ENCODE measurements at places on chromosomes 6 and 20.

DNA sequence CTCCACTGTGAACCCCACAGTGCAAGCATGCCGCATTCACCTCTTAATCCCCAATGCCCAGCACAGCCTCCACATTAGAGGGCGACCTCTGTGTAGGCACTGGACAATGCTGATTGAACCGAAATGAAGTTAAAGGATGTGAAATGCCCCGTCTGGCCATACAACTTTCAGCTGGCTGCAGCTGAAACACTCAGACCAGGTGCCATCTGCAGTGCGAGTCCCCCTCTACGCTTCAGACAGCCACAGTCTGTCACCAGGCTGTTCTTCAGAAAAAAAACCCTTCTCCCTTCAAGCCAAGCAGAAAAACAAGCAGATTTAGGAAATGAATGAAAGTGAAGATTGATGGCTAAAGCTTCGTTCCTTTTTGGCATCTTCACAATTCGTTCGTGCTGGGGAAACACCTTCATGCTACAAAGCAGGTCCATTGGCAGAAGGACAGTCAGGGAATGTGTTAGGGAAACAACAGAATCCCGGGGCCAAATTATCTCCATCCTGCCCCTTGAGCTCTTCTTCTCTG, 44.7 kb downstream of the TNFAIP3 start:
- DNase-seq = no peak

DNA sequence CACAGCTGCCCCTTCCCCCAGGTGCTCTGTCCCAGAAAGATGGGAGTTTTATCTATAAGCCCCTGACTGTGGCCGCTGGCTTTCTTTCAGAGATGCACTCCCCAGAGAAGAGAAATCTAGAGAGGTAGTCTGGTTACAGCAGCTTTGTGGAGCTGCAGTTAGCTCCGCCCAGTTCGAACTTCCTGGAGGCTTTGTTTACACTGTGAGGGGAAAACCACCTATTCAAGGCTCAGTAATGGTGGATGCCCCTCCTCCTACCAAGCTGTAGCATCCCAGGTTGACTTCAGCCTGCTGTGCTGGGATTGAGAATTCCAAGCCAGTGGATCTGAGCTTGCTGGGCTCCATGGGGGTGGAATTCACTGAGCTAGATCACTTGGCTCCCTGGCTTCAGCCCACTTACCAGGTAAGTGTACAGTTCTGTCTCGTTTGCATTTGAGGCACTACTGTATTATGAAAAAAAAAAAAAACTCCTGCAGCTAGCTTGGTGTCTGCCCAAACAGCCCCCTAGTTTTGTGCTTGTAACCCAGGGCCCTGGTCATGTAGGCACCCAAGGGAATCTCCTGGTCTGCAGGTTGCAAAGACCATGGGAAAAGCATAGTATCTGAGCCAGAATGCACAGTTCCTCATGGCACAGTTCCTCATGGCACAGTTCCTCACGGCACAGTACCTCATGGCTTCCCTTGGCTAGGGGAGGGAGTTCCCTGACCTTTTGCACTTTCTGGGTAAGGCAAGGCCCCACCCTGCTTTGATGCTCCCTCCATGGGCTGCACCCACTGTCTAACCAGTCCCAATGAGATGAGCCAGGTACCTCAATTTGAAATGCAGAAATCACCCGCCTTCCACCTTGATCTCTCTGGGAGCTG, 275.0 kb downstream of the CENPW start:
- no peak for DNase-seq

- no peak for DNase-seq
These were observed 6.9 kb upstream of the PRND start for GRCh38 chr20:4714818-4715217.

DNA sequence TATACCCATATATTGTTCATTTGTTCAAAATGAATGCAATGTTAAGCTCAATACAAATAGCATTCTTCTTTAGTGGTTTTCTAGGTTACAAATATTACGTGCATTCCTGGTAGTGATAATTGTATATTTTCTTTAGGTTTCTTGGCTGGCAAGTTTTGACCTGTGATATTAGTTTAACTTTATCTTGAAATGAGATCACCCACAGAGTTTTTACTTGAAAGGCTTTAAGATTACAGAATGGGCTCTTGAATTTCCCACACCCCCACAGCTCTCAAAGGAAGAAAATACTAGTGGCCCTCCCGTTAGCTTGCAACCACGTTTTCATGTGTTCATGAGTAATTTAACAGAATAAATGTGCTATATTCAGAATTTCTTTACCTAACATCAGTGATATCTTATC, 1315.5 kb upstream of the GJE1 start:
- DNase-seq = peak; percentile 71

DNA sequence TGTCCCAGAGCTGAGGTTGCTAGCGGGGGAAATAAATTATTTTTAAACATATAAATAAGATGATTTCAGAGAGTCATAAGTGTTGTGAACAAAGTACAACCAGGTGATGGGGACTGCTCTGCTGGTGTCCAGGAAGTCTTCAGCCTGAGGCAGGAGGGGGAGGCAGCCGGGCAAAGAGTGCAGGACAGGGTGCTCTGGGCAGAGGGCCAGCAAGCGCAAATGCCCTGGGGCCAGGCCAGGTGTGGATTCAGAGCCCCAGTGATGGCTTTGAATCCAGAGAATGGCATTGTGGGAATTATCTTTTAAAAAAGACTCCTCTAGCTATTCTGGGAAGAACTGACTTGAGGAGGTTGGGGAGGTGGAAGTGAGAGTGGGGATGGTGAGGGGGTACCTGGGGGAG, 1.6 kb downstream of the CLPSL1 start:
- peak; percentile 66 for DNase-seq

Data from trophoblast cell (in vitro differentiated cells and primary cell).